ENCODE measurements at places on chromosomes 16 and 17.

DNA sequence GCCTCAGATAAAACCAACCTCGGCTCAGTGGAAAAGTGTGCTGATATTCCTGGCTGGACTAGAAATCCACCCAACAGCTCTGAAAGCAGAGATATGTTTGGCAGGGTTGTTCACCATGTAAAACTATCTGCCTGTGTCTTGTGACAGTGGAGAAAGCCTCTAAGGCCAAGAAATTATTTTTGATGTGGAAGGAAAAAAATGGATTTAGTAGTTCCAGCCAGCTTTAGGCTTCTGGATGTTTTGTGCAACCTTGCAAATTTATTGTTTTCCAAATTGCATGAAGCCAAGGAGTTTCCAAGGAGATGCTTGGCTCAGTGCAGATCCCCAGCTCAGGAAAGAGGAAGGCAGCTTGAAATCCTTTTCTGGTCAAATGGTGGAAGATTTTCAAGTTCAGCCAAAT lies 31.6 kb downstream of the TEKT5 start:
- no peak for DNase-seq

- DNase-seq: no peak
Observed at GRCh38 chr17:7184647-7185046, 5.5 kb upstream of the ASGR1 start.

DNA sequence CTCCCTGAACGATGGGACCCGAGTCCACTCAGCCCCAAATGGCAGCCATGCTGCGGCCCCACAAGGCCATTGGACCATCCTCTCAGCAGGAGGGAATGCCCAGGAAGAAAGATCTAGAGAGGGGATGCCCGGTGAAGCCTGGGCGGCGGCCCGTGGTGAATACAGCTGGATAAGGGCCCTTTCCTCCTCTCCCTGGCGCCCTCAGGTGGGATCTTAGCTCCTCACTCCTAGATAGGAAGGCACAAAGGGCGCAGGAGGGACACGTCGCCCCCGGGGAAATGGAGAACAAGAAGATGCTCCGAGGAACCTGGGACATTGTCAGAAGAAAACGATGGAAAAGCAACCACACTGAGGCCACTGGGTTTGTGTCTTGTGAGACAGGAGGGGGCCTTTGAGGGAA lies 2.5 kb downstream of the CD300C start:
- no peak for DNase-seq

DNA sequence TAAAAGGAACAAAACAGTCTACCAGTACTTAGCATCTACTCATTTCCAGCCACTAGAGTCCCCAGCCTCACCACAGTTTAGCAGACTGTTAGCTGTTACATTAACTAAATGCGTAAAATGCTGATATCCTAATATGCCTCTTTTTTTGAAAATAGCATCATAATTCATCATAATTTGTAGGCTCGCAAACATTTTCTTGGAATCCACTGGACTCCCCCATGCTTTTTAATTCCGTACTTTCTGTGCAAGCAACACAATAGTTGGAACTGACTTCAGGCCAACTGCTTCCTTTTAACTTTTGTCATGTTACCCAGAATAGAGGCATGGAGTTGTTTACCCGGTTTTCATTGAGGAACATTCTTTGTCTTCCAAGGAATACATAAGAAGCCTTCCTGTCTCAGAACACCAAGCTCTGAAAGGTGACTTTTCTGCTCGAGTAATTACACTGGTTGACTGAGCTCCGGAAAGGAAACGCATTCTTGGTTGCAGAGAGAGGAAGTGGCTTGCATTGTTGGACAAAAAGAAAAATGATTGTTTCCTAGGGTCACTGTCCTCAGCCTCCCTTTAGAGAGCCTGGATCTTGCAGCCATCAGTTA lies 30.9 kb upstream of the SEC14L1 start:
- no peak for DNase-seq

DNA sequence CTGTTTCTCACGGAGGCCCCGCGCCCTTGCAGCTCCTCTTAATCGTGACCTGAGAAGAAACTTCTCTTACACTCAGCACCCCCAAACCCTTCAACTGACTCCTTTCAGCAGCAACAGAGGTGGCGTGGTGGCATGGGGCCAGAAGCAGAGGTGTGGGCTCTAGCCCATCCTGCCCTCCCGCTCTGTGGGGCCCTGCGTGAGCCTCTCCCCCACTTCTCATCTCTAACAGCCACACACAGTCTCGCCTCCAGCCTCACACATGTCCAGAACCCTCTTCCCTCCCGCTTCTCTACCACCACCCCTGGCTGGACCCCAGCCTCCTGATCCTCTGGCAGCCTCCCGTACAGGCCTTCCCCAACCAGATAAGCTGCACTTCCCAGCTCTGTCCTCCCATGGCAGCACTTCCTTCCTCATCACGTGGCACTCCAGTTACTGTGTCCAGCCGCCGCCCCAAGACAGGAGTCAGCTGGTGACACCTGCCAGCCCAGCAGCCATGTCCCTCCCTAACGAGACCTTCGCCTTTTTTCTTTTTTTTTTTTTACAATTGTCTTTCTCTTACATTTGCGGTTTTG lies 30.5 kb downstream of the NSMCE1 start:
- no peak for DNase-seq

DNA sequence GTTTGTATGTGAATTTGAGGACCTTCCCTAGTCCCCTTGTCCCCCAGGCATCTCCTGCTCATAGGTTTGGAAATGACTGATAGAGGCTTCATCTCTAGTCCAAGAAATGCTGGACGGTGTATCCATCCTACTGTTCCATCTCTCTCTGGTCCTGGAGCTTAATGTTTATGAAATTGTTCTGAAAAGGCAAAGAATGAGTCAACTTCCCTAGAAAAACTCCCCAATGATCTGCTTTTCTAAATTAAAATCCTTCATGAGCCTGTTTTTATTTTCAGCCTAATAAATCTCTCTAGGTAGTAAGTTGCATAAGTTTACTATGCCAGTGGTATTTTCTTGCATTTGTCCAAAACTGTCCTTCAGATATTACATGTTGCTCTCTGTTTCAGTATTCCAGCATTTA lies 2.1 kb upstream of the IGSF6 start:
- no peak for DNase-seq

GRCh38 chr16:86064431-86065250 lies 165.7 kb downstream of the IRF8 start:
- DNase-seq: no peak

All from iPS DF 6.9 (cell line).